Esophagus mucosa (tissue), 1 donor: ENCODE measurements at places on chromosomes 7 and 10. TPM values are rescaled to one million over a fixed set of nuclear protein-coding genes. Genes with fewer than 3 reads are reported as not detected.
A peak's percentile ranks its signal among the peaks of the same experiment; 100 is the strongest.

DNA sequence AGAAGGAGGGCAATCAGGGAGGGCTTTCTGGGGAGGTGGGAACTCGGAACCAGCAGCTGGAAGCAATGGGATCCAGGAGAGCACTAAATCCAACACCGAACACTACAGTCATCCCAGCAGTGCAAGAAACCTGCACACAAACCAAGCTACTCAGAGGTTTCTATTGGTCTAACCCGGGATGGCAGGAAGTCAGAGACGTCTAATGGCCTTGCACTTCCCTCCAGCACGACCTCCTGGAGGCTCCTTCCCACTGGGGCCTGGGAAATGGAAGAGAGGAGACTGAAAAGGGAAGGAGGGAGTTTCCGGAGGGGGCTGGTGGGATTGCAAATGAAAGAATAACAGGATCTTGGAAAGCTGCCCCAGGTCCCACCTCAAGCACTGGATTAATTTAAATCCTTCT, 56.3 kb downstream of the TEX36 start:
- no peak for ATAC-seq

DNA sequence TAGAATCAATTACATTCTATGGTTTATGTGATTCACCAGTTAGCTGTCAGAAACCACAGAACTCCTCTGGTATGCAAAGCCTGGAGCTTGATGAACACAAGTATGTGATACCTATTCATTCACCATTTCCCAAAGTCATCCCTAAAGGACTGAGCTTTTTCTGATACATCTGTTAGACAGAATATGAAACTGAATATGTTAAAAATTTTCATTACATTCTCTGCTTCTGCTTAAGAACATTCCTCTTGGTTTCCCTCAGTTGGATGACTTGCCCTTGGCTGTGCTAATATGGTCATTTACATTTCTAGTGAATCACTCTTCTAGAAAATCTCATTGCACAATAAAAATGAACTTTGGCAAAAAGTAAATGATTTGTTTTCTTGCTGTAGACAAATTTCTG, 10.8 kb upstream of the PON1 start:
- no peak for ATAC-seq

DNA sequence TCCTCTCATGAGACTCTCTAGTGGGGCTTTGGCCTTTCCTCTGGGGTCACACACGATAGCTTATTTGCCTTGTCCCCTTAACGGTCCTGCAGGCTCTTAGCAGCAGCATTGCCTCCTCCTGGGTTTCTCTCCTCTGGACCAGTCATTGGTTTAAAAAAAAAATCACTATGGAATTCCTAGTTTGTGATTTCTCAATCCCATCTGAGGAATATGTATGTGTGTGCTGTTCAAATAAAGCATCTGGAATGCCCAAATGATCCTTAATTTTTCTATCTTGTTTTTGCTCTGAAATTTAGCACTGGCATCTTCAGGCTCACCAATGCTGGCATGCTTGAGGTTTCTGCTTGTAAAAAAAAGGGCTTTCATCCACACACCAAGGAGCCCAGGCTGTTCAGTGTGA, 30.5 kb downstream of the ACTA2 start:
- no peak for ATAC-seq

DNA sequence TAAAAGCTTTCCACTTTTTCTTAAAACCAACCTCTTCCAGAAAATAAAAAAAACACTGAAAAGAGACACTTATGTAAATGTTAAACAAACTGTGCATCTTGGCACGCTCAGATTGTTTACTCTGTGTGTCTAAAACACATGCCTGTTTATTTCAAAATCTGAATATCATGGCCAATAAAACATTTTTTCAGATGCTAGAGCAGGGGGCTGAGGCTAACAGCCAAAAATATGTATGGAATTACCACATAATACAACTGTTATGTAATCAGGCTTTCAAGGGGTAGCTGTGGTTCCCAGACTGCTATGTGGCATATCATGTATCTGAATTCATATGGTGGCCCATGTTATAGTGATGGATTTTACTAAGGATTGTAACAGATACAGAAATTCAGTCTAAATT, 130.4 kb downstream of the HIBADH start:
- ATAC-seq, result no peak

DNA sequence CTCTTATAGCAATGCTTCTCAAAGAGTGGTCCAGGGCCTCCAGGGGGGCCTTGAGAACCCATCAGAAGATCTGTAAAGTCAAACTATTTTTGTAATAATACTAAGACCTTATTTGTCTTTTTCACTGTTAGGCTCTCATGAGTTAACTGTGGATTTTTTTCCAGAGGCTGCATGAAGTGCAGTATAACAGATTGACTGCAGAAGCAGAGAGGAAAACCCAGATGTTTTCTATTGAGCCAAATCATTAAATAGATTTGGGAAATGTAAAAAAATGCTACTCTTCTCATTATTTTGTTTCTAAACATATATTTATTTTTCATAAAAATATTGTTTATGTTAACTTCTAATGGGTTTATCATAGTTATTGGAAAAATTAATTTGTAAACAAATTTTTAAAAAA, 589.0 kb upstream of the LRRTM3 start:
- ATAC-seq, result no peak

Gene HTR5A
- total RNA-seq, result not detected

Gene SPDYE2
- not detected for total RNA-seq

DNA sequence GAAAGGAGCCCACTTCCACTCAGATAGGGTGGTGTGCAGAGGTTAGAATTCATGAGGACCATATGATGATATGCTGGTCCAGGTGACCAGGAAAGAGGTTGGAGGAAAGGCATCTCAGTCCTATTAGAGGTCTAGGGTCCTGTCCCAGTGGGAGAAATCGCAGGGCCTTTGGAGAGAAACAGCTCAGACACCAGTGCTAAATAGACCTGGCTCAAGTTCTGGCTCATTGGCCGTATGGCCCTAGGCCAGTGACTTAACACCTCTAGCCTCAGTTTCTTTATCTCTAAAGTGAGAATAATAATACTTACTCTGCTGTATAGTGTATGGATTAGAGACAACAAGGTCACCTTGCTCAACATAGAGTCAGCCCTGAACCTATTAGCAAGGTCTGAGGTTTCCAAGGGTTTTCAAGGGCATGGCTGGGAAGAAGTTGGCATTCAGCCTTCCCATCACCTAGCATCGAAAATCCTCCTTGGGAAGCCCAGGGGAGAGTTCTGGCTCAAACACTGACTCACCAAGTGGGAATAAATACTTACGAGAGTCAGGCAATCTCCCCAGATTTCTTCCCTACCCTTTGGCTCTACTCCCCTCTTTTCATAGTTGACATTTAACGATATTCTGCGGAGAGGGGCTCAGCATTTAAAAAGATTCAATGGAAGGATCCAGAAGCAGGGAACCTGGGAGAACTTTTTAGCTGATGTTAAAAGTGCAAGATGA, 473.1 kb upstream of the PODXL start:
- no peak for ATAC-seq

DNA sequence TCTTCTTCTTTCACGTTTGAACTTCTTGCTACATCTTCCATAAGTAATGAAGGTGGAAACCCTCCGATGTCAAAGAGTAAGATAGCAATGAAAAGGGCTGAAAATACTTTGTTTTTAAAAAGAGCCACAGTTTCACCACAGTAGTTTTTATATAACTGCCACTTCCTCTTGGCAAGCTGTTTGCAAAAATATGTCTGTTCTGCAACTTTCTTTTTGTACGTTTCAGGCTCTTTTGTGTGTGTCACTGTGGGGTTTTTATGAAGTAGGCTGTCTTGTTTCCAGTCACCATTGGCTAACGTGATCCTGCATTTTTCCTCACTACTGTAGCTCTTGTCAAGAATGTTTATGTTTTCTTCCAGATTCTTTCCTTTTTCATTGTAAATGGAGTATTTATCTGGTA, 55.6 kb downstream of the SLC16A9 start:
- no peak for ATAC-seq

Gene MACC1
- 22.3 TPM for total RNA-seq

DNA sequence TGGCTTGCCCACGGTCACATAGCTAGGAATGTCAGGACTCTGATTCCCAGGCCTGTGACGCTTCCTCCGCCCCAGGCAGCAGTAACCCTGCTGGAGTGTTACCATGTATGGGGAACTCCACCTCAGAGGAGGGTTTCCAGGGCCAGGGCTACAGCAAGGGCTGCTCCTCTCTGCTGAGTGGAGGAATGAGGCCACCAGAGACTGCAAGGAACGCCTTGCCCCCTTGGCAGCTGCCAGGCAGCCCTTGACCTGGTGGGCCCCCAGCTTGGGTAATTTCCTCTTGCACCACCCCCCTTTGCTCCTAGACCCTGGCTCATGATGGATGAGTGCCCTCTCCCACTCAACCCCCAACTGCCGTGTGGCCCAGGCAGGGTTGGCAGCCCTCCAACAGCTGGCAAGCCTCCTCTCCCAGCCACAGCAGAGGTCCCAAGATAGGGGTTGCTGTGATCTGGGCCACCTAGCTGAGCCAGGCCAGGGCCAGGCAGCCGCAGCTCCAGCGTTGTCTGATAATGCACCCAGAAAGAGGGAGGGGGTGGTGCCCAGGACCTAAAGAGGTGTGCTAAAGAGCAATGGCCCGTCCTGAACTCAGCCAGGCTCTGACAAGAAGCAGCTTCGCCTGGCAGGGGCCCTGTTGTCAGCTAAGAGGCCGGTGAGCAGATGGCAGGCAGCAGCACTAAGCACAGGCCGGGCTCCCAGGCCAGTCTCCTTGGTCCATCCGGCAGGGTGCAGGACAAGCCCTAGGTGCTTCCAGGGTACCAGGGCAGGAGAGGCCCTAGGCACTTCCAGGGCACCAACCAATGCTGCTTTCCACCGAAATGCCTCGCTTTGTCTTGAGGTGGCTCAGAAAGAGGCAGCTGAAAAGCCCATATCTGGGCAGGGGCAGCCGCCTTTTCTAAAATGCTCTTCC, 35.4 kb downstream of the DRGX start:
- peak; percentile 22 for ATAC-seq

- no peak for ATAC-seq
These were observed 226.4 kb upstream of the HABP2 start for GRCh38 chr10:113326160-113327111.

DNA sequence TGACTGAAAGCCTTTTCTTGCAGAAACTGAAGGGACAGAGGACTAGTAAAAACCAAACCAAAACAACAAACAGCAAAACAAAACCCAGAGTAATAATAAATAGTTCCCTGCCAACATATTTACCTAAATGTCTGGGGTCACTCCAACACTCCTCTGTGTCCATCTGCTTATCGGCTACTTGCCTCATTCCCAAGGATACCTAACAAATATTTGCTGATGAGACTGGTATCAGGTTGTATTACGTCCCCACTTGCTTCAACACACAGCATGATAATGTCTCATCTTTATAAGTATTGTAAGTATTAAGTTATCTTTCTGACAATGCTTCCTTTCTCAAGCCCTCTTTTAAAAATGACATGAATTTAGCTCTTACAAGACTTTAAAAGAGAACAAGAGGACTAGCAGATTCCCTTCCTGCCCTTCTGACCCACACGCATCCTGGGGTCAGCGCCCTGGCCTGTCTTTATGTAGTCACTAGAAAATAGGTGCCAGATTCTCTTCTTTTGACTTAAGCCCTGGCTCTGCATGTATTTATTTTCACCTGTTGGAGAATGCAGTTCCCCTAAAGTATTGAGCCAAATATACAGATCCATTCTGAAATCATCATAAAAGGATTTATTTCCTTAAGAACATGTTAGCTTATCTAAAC, 110.2 kb downstream of the SEM1 start:
- ATAC-seq, result no peak

Gene FAM171A1
- 6.0 TPM for total RNA-seq

Gene LIPF
- total RNA-seq, result not detected

Gene SYNPO2L
- total RNA-seq, result 0.84 TPM

Gene ZNF212
- 7.5 TPM for total RNA-seq

- no peak for ATAC-seq
These were observed 37.6 kb downstream of the CPED1 start for GRCh38 chr7:121026159-121026558.

Gene FANK1
- total RNA-seq, result 3.2 TPM

DNA sequence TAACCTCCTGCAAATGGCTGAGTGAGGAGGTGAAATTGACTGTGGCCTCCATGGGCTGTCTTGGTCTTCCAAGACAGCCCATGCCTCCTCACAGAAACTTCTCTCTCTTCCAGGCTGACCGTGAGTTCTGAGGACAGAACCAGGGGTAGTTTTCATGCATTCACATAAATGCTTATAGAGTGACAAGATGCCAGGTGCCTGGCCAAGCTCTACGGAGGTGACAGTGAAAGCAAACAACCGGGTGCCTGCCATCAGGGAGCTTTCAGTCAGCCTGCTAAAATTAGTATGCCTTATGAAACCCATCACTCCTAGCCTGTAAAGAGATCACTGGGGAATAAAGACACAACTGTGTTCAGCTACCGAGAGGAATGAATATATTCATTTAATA, 919 bp upstream of the RHOBTB1 start:
- ATAC-seq, result no peak

GRCh38 chr7:71753956-71754664, 622.2 kb downstream of the GALNT17 start:
- no peak for ATAC-seq

DNA sequence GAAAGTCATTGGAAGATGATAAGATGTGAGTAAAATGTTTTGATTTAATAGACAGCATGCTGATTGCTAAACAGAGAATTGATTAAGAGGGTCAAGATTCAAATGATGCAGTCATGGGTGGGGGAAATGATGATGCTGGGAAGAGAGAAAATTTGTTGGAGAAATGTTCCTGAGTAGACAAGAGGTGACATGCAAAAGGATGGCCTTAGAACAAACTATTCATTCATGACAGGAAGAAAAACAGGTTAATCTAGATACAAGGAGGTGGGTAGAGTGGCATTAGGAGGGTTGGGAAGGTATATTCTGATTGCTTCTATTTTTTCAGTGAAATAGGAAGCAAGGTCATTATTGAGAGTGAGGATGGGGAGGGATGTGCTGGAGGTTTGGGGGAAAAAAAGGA, 146.7 kb downstream of the SEM1 start:
- no peak for ATAC-seq

DNA sequence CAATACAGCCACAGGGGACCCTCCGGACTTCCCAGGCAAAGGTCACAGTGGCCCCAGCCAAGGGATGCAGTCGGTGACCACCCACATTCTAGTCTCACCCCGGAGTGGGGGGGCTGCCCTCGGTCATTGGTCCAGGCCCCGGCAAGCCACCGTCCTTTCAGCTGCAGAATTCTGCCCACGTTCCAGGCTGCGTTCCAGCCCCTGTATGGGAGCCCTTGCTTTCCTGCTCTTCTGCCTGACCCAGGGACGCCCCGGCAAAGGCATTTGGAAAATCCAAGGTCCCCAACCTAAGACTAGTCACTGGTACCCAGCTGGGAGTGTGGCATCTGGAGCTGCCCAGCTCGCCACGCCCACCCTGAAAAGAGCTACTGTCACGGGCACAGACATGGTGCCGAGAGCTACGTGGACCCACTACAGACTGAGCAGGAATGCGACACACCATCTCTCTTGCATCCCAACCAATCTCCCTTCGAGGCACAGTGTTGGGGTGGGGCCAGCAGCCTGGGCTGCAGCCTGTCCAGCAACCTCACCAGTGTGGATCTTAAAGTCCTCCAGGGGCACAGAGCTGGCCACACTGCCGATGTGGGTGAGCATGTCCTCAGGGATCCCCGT, 18.6 kb downstream of the OGDHL start:
- no peak for ATAC-seq
